ENCODE measurements at places on chromosomes 1 and 21. TPM values are rescaled to one million over a fixed set of nuclear protein-coding genes. Genes with fewer than 3 reads are reported as not detected.

DNA sequence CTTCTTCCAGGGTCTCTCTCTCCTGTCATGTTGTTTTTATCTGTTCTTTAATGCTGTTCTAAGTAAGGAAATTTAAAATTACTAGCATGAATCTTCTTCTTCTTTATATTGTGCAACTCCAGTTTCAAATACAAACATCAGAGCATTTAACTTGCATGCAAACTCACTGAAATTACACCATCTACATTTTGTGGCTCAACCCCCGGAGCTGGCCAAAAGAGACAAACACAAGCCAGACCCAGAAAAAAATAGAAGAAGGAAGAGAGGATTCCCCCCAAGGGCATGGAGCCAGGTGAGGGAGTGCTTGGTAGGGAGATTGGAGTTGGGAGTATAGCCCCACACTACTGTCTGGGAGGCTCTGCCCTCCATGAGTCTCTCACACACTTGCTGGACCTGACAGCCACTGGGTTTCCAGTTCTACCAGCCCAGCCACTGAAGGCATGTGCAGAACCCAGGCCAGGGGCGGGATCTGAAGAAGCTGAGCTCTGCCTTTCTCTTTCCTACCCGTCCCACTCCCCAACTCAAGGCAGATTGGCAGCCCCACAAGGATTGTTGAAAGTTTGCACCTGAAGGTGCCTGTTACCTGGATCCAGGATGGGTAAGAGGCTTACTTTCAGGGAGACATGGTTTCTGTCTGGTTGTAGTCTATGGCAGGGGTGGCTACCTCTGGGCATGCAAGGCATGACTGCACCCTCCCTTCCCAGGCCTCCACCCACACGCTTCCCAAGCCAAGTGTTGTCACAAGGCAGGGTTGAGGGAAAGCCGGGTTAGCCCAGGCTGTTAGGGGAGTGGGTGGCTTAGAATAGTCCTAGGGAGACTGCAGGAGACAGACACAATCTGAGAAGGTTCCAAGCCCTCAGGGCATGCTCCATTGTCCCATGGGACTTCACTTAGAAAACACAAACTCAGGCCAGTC is 297.2 kb downstream of the TGFB2 start:
- no peaks in the 10 kb centered on the region for H3K27me3 ChIP-seq
- peak overlapping the region; percentile 82 for H3K27ac ChIP-seq
- H3K36me3 ChIP-seq, result no peaks in the 10 kb centered on the region
- H3K4me1 ChIP-seq, result peaks cover 7% of the 10 kb centered on the region

- H3K36me3 ChIP-seq, result no peaks in the 10 kb centered on the region
- no peaks in the 10 kb centered on the region for H3K27me3 ChIP-seq
- H3K27ac ChIP-seq, result no peak overlapping the region
- peak; percentile 58 for DNase-seq
Measured at GRCh38 chr1:51417496-51418383, 87.4 kb upstream of the TTC39A start.

GRCh38 chr1:150874455-150875196 is 1.8 kb downstream of the ARNT start:
- no peak for DNase-seq
- H3K27ac ChIP-seq, result peak overlapping the region; percentile 87
- H3K4me1 ChIP-seq, result peaks cover 6% of the 10 kb centered on the region

GRCh38 chr1:98500324-98500723 is 161.2 kb upstream of the SNX7 start:
- H3K36me3 ChIP-seq, result no peaks in the 10 kb centered on the region
- no peak for DNase-seq
- no peaks in the 10 kb centered on the region for H3K4me1 ChIP-seq
- H3K27me3 ChIP-seq, result no peaks in the 10 kb centered on the region

DNA sequence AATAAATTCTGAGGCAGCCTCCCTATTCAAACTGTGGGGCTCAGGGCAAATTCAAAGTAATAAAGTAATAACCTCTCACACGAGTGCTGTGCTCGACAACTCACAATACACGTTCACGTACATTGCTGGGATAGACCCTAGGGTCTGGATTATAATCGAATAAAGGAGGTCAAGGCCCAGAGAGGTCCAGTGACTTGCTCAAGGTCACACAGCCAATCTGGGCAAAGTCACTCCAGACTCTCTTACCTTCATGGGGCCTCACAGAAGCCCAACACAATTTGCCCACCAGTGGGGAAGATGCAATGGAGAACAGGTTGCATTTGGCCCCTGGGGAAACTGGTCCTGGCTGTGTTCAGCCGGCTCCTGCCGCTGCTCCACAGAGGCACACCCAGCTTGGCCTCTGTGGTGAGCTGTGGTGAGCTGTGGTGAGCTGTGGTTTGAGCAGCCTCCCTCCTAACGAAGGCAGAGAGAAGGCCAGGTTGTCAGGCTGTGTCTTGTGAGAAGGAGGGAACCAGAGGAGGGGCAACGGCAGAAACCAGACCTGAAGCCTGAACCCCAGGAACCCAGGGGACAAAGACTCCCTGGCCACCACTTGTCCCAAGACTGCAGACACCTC is 35.1 kb downstream of the NUAK2 start:
- no peaks in the 10 kb centered on the region for H3K36me3 ChIP-seq
- no peaks in the 10 kb centered on the region for H3K27me3 ChIP-seq
- peak overlapping the region; percentile 34 for H3K27ac ChIP-seq
- peak; percentile 36 for DNase-seq
- no peak overlapping the region for H3K4me3 ChIP-seq

DNA sequence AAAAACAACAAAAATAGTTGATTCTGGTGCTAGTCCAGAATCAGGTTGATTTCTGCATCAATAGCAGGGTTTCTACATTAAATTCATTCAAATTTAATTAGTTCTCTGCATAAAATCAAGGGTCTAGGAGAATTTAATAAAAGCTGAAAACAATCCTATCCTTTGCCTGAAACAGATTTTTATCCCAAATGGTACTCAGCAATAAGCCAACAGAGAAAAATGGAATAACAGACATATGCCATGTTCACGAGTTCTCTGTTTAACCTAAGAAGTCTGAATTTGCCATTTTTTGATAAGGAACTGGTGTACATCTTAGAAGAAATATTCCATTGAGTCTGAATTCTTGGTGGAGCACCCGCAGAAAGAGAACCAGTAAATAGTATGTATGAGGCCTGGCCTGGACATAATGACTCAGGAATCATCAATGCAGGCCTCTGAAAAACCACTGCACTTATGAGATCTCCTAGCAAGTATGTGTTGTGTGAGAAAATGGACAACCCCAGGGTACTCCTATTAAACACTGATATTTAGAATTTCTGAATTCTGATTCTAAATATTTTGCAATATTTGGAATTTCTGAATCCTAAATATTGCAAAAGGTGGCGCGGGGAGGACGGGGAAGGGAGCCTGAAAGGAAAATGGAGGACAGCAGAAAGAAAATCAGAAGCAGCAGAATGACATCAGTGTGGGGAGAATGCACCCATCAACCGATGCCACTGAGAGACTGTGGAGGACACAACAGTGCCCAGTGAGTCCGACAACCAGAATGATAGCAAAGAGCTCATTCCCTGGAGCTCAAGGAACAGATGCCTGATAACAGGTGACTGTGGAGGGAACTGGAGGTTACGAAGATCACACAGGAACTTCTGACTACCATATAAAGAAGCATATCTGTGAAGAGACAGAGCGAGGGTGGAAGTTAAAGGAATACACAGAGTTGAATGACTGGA is 97.6 kb downstream of the APP start:
- H3K27ac ChIP-seq, result peak overlapping the region; percentile 65
- H3K27me3 ChIP-seq, result no peaks in the 10 kb centered on the region
- H3K4me3 ChIP-seq, result no peak overlapping the region
- no peaks in the 10 kb centered on the region for H3K36me3 ChIP-seq

DNA sequence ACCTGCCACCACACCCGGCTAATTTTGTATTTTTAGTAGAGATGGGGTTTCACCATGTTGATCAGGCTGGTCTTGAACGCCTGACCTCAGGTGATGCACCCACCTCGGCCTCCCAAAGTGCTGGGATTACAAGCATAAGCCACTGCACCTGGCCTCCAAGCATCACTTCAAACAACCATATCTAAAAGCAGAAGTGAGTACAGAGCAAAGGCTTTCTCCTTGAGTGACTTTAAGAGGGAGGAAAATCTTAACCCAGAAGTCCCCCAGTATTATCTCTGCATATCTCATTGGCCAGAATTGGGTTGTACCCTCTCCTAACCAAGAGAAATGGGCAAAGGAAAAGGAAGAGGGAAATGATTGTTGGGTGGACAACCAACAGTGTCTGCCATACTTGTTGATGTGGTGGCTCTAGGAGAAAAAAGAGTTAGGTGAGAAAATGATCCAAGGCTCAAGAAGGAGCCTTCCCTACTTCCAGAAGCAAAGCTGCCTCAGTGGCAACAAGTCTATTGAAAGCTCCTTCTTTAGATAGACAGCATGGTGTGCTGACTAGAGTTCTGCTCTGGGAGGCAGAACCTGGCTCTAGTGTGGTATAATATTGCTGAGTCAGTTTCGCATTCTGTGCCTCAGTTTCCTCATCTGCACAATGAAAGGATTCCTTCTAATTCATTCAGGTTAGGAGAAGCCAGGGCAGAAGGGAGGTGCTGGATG is 16.8 kb upstream of the FOXE3 start:
- no peak for DNase-seq
- no peaks in the 10 kb centered on the region for H3K36me3 ChIP-seq
- peaks cover 33% of the 10 kb centered on the region for H3K27me3 ChIP-seq
- H3K27ac ChIP-seq, result no peak overlapping the region

GRCh38 chr1:111747282-111747734 is 8.1 kb upstream of the INKA2 start:
- no peaks in the 10 kb centered on the region for H3K36me3 ChIP-seq
- no peaks in the 10 kb centered on the region for H3K27me3 ChIP-seq
- peak; percentile 77 for DNase-seq
- no peak overlapping the region for H3K27ac ChIP-seq
- H3K4me1 ChIP-seq, result peaks cover 13% of the 10 kb centered on the region

DNA sequence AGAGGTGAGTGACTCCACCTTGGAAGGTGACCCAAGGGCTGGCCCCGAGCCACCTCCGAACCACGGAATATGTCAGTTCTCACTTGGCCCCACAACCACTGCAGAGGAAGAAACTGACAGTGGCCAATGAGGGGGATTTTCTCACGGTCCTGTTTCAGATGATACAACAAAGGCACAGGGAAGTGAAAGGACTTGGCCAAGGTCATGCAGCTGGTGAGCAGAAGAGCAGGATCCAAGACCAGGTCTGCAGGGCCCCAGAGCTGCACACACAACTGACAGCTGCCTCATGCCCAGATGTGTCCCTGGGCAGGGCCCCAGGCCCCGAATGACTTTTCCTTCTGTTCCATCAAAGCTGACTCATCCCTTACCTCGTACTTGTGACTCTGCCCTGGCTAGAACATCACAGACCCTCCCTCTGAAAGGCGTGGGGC is 25.8 kb upstream of the EVA1B start:
- H3K4me3 ChIP-seq, result no peak overlapping the region
- H3K27me3 ChIP-seq, result no peaks in the 10 kb centered on the region
- H3K27ac ChIP-seq, result peak overlapping the region; percentile 91
- peaks cover 48% of the 10 kb centered on the region for H3K36me3 ChIP-seq
- peak; percentile 64 for DNase-seq
- H3K4me1 ChIP-seq, result peaks cover 45% of the 10 kb centered on the region

DNA sequence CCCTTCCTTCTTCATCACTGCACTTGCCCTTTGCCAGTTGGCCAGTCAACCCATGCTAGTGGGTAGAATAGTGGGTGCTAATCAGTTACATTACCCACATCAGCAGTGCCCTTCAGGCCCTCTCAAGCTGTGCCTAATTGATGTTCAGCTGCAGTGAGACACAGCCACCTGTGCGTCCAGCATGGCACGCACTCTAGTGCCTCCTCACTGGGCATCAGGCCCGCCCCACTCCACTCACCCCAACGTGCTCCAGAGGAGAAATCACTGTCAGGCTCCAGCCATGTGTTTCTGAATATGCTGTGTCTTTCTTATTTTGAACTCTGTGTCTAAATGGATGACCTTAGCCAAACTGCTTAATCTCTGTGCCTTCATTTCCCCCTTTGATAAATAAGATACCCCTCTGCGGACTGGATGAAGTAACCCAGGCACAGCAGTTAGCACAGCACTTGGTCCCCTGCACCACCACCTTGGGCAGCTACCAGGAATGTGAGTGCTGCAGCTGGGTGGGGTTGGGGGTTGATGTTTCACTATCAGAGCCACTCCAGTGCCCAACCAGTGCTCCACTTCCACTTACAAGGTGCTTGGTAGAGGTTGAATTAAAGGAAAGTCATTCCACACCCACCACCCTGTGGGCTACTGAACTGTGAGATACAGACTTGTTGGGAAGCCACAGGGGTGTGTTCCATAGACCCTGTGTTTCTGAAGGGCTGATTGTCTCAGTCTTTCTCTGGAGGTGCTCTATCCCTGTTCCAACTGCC is 8.9 kb upstream of the ADORA3 start:
- peaks cover 15% of the 10 kb centered on the region for H3K4me1 ChIP-seq
- no peak for DNase-seq
- H3K27me3 ChIP-seq, result no peaks in the 10 kb centered on the region
- H3K27ac ChIP-seq, result no peak overlapping the region
- H3K36me3 ChIP-seq, result no peaks in the 10 kb centered on the region

GRCh38 chr1:210207597-210208450 is 24.8 kb upstream of the SERTAD4 start:
- no peaks in the 10 kb centered on the region for H3K4me1 ChIP-seq
- DNase-seq, result no peak
- H3K4me3 ChIP-seq, result no peak overlapping the region
- no peak overlapping the region for H3K27ac ChIP-seq

DNA sequence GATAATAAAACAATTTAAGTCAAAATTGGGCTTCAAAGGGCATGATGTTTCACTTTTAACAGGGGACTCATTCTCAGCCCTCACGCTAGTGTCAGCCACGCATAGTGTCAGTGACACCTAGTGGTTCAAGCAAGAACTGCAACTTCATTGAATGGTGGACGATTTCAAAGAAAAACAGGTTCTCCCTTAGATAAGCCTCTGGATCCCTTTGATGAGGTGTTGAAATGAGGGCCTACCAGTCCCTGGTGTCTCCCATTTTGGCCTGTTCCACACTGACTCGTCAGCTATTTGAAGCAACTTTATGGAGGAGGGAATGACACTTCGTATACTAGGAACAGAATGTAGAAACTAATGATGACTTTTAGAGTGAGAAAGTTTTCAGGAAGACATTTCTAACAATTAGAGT is 56.2 kb downstream of the FCRL5 start:
- peak; percentile 23 for DNase-seq
- no peak overlapping the region for H3K27ac ChIP-seq
- H3K4me3 ChIP-seq, result no peak overlapping the region
- no peaks in the 10 kb centered on the region for H3K4me1 ChIP-seq

GRCh38 chr1:47805921-47806361 is 191.2 kb downstream of the TRABD2B start:
- no peak overlapping the region for H3K27ac ChIP-seq
- no peaks in the 10 kb centered on the region for H3K27me3 ChIP-seq
- no peak for DNase-seq
- H3K4me1 ChIP-seq, result no peaks in the 10 kb centered on the region

- no peak for DNase-seq
- H3K27ac ChIP-seq, result no peak overlapping the region
- H3K4me3 ChIP-seq, result no peak overlapping the region
- H3K4me1 ChIP-seq, result peaks cover 11% of the 10 kb centered on the region
- H3K27me3 ChIP-seq, result no peaks in the 10 kb centered on the region
- H3K36me3 ChIP-seq, result no peaks in the 10 kb centered on the region
Measured at GRCh38 chr1:221881805-221882581, 140.1 kb upstream of the DUSP10 start.

GRCh38 chr1:227910511-227911153 is 37.1 kb downstream of the WNT9A start:
- no peaks in the 10 kb centered on the region for H3K4me1 ChIP-seq
- no peaks in the 10 kb centered on the region for H3K36me3 ChIP-seq
- peaks cover 12% of the 10 kb centered on the region for H3K27me3 ChIP-seq

ZNF683 gene
- total RNA-seq, result not detected

VN1R5 gene
- not detected for total RNA-seq

ERICH3 gene
- total RNA-seq, result not detected

NCF2 gene
- 2.8 TPM for total RNA-seq

DDAH1 gene
- total RNA-seq, result 94.5 TPM

TATDN3 gene
- 12.0 TPM for total RNA-seq

DMBX1 gene
- total RNA-seq, result not detected

ARHGEF10L gene
- total RNA-seq, result 5.0 TPM

SOAT1 gene
- 28.9 TPM for total RNA-seq

FTCD gene
- total RNA-seq, result not detected

ARMH1 gene
- 0.28 TPM for total RNA-seq
